ENCODE measurements at places on chromosomes 4 and X.
A peak's percentile ranks its signal among the peaks of the same experiment; 100 is the strongest.

DNA sequence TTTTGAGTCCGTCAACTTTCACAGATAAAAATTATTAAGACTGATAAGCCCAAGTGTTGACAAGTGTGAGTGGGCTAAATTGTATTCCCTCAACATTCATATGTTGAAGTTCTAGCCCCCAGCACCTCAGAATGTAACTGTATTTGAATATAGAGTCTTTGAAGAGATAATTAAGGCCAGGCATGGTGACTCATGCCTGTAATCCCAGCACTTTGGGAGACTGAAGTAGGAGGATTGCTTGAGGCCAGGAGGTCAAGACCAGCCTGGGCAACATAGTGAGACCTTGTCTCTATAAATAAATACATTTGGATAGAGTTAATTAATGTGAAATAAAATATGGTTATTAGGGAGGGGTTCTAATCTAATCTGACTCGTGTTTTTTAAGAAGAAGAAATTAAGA is 29.7 kb upstream of the SLC25A4 start:
- no peak for DNase-seq

GRCh38 chr4:15882675-15883086 is 55.9 kb downstream of the FGFBP1 start:
- DNase-seq = peak; percentile 81

DNA sequence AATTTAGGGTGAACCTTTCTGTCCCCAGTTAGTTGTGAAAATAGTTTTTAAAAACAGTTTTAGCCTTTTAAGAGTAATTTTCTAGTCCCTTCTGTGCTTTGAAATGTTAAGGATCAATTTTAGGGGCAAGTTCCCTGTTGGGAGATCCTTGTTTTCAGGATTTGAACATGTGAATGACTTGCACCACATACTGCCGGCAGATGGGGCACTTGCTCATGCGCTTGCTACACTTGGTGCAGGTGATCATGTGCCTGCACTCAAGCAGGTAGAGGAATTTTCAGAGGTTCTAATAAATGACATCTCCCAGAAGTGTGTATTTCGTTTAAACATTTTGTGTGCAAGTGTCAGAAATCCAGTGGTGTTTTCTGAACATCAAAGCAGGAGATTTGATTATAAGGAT is 195.9 kb downstream of the CHM start:
- DNase-seq = no peak

GRCh38 chr4:57194068-57194611 is 84.0 kb upstream of the IGFBP7 start:
- no peak for DNase-seq

DNA sequence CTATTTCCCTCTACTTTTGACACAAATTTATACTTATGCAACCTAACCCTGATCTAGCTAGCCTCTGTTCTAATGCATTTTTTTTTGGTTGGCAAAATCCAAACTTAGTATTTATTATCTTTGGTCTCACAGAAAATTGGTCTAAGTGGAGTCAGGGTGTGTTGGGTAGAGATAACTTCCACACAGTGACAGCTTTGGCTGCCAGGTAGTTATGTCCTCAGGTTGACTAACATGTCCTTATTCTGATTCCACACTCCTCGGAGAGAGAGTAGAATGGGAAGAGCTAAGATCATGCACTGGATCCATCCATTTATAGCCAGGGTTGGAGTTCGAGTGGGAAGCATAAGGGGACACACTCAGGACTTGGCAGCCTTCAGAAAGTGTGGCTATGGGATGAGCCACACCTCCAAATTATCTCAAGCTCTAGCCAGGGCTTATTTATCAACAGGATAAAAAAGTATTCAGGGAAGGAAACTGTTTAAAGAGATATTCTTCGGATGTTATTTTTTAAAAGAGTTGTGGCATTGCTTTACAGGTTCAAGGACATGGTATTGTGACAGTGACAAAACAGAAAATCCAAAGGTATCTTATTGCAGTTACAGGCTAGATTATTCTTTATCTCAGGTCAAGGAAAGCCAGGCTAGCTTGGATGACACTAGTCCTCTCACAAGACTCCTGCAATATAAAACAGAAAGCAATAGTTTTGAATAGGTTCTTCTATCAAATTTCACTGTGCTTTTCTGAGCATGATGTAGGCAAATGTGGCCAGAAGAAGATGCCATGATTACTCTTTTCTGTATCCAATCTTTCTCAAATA is 51.5 kb downstream of the NPY1R start:
- no peak for DNase-seq

- peak; percentile 25 for DNase-seq
Observed at GRCh38 chr4:114598191-114599121, at the start of gene UGT8. Gene UGT8, plus strand, starts transcription at chr4:114598807. Its CDS starts 24,074 bp downstream, at chr4:114622881.

GRCh38 chrX:96703816-96704215 is 19.2 kb downstream of the DIAPH2 start:
- no peak for DNase-seq
